ENCODE measurements at places on chromosomes 6 and 20.

- DNase-seq: no peak
These were observed 3.8 kb upstream of the E2F1 start for GRCh38 chr20:33689973-33690372.

DNA sequence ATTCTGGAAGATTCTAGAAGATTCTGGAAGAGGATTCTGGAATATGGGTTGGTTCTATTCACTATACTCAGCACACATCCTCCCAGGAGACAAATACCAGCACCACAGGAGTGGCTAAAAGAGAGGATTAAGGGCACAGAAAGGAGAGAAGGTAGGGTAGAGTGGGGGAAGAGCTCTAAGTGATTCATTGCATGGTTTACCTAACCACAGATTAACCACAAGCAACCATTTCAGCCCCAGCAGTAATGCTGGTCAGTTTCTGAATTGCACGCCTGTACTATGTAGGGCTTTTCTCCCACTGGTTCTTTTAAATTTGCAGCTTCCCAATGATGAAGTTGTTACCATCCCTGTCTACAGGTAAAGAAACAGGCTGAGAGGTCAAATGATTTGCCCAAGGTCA, 192.7 kb upstream of the PMEPA1 start:
- no peak for DNase-seq

- no peak for DNase-seq
These were observed 163.3 kb upstream of the HCRTR2 start for GRCh38 chr6:55011034-55011433.

- no peak for DNase-seq
These were observed 56.3 kb downstream of the KCNS1 start for GRCh38 chr20:45044601-45045000.

DNA sequence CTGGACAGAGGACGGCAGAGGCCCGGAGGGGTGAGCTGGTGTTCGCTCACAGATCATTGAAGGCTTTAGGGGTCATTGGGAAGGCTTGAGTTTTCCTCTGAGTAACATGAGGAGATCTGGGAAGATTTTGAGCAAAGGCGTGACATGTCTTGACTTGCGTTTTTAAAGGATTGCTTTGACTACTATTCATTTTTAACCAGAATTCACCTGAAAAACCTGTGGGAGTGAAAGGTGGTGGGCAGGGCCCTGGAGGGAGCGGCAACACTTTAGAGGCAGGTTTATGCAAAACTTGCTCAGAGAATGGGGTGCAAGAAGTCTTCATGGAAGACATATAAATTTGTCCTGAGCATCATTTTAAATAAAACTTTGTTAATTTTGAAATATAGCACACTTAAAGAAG, 72.2 kb upstream of the EEF1E1 start:
- no peak for DNase-seq

DNA sequence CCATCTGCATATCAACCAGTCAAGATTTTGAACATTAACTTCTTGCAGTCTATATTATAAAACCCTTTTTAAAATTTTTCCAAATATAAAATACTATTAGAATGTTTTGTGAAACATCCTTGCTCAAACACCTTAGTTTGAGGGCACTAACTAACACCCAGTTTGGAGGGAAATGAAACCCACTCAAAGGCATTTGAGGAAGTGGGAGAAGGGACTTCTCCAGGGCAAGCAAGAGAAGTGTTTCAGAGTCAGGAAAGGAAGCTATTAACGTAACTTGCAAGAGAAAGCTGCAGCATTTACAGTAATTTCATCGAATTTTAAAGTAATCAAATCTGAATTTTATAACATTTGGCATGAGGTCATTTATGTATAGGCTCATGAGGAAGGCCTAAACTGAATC, 21.3 kb downstream of the MTFR2 start:
- no peak for DNase-seq

DNA sequence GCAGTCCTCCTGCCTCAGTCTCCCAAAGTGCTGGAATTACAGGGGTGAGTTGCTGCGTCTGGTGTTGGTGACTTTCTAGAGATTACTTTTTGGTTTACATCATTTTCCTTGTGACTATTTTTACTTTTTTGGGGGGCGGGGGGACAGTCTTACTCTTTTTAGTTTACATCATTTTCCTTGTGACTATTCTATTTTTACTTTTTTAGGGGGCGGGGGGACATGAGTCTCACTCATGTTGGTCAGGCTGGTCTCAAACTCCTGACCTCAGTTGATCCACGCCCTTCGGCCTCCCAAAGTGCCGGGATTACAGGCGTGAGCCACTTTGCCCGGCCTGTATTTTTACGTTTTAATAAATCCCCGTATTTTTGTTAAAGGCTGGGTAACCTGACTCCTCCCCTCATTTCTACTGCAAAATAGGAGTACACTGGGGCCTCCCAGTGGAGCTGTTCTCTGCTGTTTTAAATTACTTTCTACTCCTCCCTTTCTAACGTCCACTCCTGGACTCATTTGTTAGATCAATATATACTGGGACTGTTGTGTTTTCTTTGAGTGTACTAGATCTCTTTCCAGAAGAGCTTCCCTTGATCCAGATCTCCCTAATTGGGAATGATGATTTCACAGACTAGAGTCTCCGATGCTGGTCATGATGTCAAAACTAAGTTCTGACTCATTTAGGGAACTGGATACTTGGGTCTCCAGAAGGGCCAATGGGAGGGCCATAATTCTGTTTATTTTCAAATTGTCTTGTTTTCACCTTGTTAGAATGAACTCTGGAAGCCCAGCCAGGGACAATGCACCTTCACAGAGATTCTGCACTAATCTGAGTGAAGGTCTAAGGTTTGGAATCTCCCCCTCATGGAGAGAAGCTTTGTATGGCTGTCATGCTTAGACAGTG, 9.2 kb downstream of the HSPA1B start:
- no peak for DNase-seq

DNA sequence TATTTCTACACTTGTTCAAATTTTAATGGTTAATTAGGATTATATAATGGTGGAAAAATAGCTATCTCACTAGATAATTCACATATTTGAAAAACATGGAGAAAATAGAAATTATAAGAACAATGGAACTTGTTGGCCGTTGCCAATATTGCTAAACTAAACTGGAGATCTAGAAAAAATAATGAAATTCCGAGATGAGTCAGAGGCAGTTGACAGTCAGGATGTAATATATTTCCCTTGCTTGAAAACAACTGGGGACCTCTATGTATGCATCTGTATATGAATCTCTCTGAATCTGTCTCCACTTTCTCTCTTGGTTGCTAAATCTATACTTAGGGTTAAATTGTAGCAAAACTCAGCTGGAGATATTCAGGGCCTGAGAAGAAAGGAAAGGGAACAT, 1108.2 kb upstream of the GJE1 start:
- DNase-seq: no peak

DNA sequence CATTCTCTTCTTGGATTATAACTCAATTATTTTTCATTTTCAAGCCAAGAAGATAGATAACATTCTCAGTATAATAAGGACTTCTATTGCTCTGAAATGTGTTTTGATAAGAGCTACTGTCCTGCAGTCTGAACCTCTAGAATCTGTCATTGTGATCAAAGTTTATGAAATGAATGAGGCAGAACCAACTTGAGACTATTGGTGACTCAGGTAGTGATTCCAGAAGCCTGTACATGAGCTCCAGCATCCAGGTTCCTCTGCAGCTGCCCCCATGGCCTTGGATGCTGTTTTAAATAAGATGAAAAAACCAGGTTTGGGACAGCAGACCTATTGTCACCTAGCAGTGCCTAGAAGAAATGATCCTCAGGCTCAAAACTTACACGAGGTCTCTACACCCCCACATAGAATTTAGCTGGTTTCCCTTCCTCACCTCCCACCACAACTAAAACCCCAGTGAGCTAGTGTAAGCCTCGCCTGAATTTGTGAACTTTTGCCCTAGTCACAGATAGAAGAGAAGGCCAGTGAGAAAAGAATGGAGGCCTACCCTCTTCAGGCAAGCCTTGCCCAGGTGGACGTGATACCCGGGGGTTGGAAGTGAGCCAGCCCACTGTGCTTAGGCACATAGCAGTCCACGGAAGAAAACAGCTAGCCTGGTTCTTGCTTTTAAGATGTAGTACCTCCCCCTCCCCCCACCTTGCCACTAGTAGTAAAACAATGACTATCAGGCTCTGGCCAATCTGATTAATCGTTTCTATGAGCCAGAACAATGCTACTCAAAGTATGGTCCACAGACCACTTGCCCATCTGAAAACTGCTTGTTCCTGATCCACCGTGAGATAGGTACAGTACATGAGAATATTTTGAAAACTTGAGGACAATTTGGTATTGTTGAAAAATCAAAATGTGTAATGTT, 73.0 kb upstream of the SYNJ2 start:
- no peak for DNase-seq

- no peak for DNase-seq
These were observed 309 bp upstream of the ABRACL start for GRCh38 chr6:139028215-139028657.

GRCh38 chr6:74480561-74480960, 725.3 kb downstream of the COL12A1 start:
- no peak for DNase-seq

DNA sequence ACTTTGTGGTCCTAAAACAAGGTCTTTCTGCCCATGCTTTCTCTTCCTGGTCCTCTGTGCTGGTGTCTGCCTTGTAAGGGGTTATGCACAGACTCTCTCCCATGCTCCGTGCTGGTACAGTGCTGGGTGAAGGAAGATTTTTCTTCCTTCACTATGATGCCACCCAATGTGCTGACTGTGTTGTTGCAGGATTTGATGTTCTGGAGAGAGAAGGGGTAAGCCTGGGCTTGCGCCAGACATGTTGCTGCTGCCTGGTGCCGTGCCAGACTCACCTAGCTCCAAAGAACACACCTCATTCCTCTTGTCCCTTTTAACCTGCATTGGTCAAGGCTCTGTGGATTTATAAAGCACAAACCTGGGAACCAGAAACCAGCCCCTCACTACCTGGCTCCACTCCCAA, 28.4 kb upstream of the ARMH2 start:
- DNase-seq: no peak

GRCh38 chr6:44926556-44926955, 401.6 kb upstream of the RUNX2 start:
- DNase-seq: no peak

- DNase-seq: no peak
These were observed 63.2 kb downstream of the GJA1 start for GRCh38 chr6:121498481-121499276.

- DNase-seq: no peak
These were observed 58.4 kb downstream of the GJA10 start for GRCh38 chr6:89952686-89953085.

GRCh38 chr20:58740356-58741308, 48.0 kb downstream of the NPEPL1 start:
- peak; percentile 14 for DNase-seq

DNA sequence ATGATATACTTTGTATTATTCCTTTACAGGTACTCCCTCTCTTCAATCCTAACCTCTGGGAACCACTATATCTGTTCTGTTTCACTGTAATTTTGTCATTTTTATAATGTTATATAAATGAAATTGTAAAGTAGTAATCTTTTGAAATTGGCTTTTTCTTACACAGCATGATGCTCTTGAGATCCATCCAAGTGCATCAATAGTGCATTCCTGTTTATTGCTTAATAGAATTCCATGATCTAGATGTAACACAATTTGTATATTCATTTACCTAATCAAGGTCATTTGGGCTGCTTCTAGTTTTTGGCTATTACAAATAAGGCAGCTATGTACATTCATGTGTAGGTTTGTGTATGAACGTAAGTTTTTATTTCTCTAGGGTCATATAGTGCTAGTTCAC, 174.6 kb downstream of the KHDC1L start:
- DNase-seq: no peak

DNA sequence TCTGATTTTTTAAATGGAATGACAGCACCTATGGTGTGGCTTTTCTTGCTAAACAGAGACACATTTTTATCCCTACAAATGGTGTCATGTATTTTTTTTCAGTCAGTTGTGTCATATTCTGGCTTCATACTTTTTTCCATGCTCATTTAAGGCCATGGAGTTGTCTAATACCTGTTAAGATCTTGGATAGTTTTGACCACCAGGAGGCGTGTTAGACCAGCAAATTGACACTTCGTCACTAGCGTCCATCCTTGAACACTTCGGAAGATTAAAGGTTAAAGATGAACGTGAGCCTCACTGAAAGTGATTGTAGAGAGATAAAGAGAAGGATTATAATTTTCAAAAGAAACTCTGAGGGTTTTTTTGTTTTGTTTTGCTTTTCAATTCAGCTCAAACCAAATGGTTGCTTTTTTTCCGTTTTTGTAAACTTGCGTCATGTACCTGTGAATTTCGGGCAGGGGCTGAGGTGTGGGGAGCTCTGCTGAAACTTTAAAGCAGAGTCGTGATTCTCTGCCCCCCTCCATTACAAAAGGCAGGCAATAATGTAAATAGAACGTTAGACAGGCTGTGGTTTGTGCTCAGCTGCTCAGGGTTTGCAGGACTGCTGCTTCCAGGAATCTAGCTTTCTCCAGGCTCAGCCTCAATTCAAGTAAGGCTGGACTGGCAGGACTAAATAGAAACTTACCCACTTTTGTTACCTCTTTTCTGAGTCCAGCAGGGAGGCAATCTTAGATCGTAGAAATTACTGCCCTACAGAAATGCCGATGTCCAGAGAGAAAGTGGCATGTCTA, 245.1 kb downstream of the FOXA2 start:
- no peak for DNase-seq

- no peak for DNase-seq
These were observed 243.5 kb upstream of the PREP start for GRCh38 chr6:105646391-105646867.

DNA sequence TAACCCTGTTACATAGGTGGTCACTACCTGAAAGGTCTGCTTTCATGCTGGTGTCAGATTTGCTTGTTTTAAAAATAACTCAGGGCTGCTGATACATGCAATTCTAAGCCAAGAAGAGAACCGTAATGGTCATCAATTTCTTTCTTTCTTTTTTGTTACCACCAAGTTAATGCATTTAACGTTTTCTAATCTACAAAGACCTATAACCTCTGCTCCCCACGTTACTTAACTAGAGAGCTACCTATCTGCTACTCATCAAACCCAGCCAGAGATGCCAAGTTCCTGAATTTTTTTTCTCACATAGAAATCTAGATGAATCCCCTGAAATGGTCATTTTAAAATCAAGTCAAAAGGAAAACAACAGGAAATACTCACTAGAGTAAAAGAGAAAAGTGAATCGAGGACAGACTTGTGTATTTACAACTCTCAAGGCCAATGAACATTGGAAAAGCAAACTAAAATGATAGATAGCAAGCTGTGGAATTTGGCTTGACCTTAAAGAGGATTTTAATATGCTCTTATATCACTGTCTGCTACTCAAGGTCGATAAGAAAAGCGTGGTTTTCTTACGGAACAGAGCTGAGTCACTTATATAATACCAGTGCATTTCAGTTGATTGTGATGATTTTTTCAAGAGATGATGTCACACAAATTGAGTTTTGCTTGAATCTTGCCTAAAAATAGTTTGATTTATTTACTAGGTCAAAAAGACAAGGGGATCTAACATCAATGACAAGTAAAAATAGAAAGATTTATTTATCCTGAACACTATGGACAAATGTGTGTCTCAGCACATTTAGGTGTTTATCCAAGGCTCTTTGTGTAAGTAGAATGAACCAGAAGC, 67.9 kb downstream of the SGK1 start:
- no peak for DNase-seq

DNA sequence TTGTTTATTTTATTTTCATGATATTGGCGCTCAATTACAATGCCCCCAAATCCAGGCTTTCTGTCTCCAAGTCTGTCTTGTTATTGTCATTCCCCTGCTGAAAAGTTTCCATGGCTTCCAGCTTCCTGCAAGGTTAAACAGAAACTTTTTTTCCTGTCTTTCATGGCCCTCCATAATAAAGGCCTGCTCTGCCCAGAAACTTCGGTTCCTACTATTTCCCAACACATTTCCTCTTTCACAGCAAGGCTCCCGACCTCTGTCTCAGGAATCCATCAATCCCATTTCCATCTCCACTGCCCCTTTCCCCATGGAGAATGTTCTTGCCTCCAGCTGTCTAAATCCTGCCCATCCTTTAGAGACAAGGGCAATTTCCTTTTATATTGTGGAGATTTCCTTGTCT, 365.2 kb upstream of the JARID2 start:
- DNase-seq: no peak

Data from suprapubic skin (tissue), 4 donors.